Astrocyte of the hippocampus (primary cell): ENCODE measurements at places on chromosomes 6 and 20.

GRCh38 chr20:62574230-62574993 is 67.9 kb upstream of the SLCO4A1 start:
- no peak for DNase-seq

DNA sequence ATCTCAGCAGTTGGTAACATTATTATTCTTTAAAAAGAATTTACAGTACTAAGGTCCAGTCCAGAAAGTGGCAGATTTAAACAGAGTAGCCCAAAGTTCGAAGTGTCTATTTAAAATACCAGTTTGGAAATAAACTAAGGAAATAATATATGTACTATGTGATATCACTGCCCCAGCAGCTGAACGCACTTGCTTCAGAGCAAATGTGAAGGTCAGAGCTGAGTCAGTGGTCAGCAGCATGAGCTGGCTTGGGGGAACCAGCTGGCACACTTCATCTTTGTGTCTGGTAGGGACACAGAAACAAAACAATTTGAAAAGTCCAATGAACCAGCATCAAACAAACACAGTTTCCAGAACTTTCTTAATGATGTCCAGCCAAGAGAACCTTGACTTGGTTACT is 15.4 kb downstream of the TMEM14B start:
- peak; percentile 35 for DNase-seq

DNA sequence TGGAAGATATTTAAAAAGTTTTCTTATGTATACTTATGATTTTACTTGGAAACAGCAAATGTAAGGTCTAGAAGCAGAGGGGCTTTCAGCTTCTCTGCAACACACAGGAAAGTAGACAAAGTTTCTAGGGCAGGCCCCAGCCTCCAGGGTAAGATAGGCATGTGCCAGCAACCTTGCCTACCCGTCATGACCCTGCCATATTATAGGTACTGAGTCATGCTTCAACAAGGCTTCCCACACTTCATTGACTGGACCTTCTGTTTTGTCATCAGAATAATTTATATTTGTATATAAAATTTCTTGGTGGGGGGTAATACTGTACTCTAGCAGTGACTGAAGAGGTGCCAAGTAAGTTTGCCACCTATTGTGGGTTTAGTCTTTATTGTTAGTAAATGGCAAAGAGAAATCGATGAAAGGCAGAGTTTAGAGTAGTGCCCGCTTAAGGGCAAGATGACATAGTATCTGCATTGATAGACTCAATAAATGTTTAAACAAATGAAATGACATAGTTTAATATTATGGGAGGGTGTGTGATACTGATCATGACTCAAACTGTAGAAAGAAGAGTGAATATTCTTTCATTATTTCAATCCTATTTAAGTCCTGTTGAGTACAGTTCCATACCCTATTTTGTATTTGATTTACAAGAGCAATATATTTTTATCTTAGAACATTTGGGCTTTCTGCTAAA is 95.6 kb downstream of the JARID2 start:
- peak; percentile 17 for DNase-seq

GRCh38 chr20:47115694-47116093 is 221.1 kb downstream of the EYA2 start:
- no peak for DNase-seq

DNA sequence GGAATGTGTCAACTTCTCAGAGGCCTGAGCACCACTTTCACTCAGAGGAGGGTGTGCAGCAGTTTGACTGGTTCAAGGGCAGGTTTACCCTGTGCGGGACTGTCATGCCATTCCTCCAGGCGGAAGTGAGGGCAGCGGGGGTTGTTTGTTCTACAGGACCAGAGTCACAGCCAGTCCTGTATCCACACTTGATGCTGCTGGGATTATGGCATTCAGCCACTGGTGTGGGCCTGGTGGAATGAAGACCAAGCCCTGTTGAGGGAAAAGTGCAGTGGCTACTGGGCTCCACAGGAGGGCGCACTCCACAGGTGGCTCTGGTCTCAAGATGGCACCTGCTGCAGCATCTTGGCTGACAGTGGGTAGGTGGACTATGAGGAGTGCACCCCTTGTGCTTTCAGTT is 14.8 kb downstream of the SEMG2 start:
- no peak for DNase-seq

- DNase-seq: no peak
These were observed 19.7 kb downstream of the GMDS start for GRCh38 chr6:2225422-2226392.

GRCh38 chr6:145279993-145280392 is 455.3 kb downstream of the EPM2A start:
- no peak for DNase-seq

- peak; percentile 95 for DNase-seq
These were observed 287.6 kb downstream of the ESR1 start for GRCh38 chr6:152094992-152095592.

GRCh38 chr6:133590196-133590595 is 298.7 kb upstream of the TCF21 start:
- DNase-seq: no peak

GRCh38 chr20:19193349-19193748 is 19.1 kb upstream of the SLC24A3 start:
- no peak for DNase-seq

GRCh38 chr6:135534773-135535380 is 37.3 kb upstream of the AHI1 start:
- peak; percentile 30 for DNase-seq

DNA sequence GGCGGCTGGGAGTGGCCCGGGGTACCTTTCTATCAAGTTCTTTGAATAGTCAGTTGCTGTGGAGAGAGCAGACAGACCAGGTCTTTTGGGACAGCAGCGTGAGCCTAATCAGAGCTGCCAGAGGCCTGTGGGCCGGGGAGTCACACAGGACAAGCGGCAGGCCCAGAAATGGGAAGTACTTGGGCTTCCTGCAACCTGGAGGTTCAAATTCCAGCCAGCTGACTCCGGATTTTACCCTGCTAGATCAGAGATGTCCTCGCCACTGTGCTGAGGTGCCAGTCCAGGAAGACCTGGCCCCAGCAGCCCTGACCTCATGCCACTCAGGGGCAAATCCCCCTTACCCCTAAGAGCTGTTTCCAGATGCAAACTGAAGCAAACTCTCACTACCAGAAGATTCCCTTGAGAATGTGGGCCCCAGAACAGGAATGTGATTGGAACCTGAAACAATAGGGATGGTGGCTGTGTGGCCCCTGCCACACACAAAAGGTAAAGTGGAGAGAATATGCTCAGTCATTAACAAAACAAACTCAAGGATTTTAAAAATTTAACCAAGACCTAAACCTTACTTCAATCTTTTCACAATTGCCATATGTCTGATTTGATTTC is 9.7 kb downstream of the BEND3 start:
- no peak for DNase-seq

DNA sequence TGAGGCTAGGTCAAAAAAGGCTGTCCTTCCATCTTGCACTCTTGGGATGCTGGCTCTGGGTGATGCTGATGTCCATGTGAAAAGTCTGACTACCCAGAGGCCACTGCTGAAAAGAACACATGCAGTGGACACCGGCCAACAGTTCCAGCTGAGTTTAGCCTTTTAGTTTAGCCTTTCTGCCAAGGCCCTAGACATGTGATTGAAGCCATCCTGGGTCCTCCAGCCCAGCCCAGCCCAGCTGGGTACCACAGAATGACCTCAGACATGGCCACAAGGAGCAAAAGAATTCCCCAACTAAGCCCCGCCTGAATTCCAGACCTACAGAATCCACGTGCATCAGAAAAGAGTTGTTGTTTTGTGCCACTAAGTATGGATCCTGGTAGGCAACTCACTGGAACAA is 17.4 kb downstream of the PIGT start:
- DNase-seq: peak; percentile 79

GRCh38 chr6:159056003-159056402 is 11.2 kb upstream of the TAGAP start:
- DNase-seq: no peak

DNA sequence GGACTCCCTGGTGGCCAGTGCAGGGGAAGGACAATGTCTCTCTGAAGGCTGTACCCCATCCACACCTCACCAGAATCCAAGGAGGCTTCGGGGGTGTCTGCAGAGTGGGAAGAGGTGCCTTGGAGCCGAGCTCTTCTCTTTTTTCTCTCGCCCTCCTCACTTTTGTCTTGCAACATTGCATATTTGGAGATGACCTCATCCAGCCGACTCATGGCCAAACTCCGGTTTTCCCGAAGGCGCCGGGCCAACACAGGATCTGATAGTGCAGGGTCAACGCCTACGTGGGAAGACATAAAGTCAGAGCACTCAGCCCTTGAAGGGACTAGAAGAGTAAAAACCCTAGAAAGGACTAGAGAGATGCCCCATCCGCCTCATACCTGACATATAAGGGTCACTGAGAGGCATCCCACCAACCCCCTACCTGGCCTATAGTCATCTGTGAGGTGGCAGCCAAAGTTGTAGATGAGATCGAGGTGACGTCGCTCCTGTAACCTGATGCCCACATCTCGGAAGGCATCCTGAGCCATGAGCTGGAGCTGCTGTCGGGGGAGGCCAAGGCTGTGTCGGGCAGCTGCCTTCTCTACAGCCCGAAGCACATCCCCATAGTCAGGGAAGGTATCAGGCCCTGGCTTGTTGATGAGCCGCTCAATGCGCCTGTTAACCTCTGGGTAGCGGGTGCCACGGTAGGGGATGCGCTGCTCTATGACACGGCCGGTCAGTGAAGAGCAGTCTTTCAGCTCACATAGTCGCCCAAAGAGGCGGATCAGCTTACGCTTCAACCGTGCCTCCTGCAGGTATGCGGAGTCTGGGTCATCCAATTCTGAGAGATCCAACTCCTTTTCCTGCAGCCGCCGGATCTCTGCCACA is 3.0 kb upstream of the ZBTB22 start:
- peak; percentile 82 for DNase-seq

DNA sequence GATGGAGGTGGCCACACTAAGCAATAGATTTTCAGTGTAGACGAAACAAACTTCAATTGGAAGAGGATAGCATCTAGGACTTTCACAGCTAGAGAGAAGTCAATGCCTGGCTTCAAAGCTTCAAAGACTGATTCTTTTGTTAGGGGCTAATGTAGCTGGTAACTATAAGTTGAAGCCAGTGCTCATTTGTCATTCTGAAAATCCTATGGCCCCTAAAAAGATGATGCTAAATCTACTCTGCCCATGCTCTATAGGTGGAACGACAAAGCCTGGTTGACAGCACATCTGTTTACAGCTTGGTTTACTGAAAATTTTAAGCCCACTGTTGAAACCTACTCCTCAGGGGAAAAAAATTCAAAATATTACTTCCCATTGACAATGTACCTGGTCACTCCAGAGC is 226.7 kb downstream of the BCAS1 start:
- no peak for DNase-seq

DNA sequence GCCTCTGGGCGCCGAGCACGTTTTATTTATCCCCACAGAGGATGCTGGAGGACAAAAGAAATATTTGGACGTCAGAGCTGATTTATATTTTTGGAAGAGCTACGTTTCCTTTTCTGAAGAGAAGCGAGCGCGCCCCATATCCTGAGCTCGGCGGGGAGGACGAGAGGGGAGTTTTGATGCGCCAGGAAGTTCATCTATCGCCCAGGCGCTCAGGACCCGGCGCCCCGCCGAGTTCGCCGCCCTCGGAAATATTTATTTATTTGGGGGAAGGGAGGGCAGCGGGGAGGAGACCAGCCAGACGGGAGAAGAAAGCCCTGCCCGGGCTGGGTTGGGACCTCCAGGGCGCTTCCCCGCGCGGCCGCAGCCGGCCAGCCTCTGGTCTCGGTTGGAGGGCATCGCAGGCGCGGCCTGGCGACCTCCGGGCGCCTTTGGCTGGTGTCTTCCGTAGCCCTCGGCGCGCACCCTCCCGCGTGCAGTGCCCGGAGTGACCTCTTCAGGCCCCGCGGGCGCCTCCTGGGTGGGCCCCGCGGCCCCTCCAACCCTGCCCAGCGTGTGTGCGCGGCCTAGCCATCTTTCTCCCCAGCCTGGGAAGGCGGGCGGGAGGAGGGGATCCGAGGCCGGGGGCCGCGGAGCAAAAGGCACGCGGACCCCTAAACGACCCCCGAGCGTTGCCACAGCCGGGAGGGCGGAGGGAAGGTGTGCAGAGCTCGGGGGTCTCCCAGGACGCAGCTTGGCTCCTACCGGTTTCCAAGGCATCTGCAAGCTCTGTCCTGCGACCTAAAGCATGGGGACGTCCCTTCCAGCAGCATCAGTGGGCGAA is 5.4 kb upstream of the FOXF2 start:
- DNase-seq: peak; percentile 9

DNA sequence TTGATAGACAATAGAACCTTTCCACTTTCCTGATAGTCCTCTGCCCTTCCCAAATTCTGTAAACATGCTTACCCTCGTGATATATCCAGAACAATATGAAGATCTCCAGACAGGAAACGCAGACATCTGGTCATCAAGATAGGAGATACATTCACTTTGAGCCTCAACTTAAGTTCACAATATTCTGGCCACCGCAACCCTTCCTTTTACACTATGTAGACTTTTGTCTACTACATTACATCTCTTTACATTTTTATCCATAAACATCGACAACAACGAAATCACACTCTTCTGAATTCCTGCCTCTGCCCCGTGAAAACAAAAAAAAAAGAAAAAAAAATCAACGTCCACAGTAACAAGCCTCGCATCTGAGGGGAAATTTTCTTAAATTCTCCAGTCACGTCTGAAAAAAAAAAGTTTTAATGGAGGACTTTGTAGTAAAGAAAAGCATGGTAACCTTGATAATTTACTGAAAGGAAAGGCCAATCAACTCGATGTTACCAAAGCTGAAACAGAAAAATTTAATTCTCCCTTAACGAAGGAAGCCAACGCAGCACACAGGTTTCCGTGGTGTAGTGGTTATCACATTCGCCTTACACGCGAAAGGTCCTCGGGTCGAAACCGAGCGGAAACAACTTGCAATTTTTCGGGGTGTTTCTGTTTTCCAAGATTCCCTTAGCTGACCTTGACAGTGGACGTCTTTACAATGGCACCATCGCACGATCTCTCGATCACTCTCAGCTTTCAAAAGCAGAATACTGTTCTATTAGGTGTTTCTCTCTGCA is 21.8 kb downstream of the POM121L2 start:
- peak; percentile 34 for DNase-seq

DNA sequence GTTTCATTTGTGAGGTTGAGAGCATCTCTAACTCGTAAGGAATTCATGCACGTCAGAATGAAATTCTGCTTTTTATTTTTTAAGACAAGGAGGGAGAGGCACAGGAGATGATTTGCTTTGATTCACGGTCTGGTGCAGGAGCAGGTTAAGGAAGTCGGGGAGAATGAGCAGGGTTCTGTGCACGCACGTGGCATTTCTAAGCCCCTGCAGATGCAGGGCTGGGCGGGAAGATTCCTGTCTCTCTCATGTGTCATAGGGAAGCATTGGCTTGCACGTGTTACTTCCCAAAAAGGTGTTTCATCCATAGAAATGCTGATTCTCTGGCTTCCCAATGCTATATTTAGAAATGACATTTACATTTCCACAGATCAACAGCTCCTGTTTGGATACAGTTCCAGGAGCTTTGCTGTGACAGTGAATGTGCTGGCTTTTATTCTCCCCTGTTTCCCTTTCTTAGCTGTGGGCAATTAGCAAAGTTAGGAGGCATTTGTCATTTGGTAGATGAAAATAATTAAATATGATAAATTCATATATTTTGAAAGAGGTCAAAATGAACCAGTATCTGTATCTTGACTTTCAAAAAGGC is 119.7 kb upstream of the ZFP64 start:
- no peak for DNase-seq

DNA sequence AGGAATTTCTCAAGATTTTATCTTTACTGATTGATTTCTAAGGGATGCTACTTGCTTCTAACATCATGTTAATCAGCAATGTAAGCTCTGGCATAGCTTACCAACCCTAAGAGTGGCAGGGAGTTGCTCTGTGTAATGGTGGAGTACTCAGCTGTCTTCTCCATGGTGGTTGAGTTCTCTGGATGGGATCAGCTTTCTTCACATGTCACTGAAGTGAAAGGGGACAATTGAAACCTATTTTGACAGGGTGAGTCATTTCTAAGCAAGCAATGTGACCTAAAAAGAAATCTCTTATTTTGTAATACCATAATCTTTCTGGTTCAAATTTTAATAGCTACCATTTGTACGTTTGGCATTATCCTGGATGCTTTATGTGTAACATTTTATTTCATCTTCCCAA is 430.4 kb downstream of the GJA1 start:
- DNase-seq: no peak
